ENCODE measurements at places on chromosomes 16 and 17.

GRCh38 chr17:55121268-55121667, 143.5 kb upstream of the HLF start:
- DNase-seq: no peak

DNA sequence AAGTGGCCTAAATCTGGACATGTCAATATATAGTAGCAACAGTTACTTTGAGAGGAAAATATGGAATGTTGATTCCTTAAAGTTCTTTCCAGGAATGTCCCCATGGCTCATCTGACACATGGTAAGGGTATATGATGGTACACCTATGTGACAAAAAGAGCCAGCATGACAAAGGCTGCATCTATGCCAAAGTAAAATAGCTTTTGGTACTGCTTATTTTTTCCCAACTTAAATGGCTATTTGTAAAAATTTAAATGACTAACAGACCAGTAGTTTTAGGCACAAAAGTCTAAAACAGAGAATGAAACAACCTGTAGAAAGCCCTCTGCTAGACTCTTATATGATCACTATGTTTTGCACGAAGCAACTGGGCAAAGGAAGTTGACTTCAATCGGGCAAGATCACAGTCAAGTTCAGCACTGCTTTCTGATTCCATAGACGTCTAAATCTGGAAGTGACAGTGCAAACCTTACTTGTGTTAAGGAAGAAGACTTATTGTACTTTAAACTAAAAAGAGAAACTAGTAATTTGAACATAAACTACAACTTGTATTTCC, 135.1 kb downstream of the SKAP1 start:
- DNase-seq: no peak

GRCh38 chr17:70329721-70330120, 160.4 kb downstream of the KCNJ2 start:
- DNase-seq: no peak

DNA sequence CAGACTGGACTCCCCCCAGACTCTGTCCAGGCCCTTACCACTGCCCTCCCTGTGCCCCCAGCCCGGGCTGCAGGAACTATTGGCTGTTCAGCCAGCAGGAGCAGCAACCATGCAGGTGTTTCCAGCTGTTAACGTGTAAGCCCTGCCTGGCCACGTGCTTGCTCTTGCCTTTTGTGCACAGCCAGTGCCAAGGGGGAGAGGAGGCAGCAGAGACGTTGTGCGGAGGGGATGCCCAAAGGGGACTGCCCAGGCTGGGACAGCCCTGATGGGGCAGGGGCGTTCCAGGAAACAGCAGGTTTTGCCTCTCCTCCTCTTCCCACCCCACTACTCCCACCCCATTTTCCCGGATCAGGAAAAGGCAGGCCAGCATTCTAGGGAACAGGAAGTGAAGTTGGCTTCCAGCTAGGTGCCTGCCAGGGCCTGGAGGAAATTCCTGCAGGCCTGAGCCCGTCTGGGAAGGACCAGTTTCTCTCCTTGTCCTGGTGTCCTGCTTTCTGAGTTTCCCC, 16.7 kb upstream of the LASP1NB start:
- no peak for DNase-seq

- no peak for DNase-seq
Observed at GRCh38 chr17:9001559-9001958, 19.8 kb upstream of the NTN1 start.

GRCh38 chr16:52709306-52709705, 162.4 kb upstream of the TOX3 start:
- DNase-seq: no peak

DNA sequence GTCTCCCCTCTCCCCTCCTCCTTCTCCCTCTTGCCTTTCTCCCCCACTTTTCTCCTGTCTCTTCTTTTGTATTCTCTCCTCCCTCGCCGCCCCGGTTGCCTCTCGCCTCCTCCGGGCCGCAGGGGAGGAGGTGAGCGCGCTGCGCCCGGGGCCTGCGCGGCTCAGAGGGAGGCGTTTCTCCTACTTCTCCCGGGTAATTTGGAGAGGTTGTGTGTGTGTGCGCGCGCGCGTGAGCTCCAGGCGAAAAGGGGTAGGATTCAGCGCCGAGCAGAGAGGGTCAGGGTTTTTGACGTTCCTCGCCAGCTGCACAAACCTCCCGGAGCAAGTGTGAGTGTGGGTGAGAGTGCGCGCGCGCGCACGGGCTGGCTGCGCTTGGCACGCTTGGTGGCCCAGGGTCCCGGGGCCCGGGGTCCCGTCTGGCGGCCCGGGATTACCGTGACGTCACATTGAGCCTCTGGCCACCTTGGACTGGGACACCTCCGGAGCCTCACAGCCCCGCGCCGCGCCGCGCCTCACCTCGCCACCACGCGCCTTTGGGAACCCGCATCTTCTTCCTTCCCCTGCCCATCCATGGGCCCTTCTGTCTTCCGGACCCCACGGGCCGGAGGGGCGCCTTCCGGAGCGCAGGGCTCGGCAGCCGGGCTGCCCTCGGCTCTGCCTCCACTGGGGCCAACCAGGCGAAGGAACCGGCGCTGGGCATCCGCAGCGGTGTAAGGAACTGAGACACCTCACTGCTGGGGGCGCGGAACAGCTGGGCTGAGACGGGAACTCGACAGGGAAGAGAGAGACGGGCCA, 479 bp downstream of the IRX6 start:
- no peak for DNase-seq

DNA sequence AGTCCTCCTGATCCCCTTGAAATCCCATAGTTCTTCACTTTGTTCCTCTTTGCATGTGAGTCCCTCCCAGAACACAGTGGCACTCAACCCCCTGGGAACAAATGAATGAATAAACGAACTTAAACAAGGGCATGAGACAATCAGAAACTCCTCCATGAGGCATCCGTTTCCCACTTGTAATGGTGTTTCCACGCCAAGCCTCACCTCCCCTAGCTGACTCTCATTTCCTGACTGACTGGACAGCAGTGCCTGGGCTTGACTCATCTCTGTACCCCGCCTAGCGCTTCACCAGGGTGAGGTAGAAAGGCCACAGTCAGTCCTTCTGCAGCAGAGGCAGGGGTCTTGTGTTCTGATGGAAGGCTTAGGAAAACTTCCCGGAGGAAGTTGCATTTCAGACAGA, 14.2 kb downstream of the KIF1C start:
- DNase-seq: no peak

- no peak for DNase-seq
Observed at GRCh38 chr17:80986816-80987475, 4.7 kb upstream of the CHMP6 start.

DNA sequence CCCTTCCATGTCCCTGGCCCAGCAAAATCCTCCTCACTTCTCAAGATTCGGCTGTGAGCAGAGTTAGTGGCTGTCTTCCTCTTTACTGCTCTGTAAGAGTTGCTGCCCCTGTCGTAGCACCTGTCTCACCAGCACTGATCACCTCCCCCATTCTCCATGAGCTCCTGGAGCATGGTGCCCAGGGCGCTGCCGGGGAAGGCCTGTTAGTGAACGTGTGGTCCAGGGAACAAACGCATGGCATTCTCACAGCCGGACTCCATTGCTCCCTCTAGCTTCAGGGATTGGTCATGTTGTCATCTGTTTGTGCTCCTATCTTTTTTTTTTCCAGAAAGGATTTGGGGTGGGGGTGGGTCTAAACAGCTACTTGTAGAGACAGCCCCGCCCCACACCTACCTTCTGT, 141.2 kb downstream of the CMIP start:
- DNase-seq: no peak

GRCh38 chr16:20107083-20107482, 33.4 kb upstream of the GPR139 start:
- DNase-seq: no peak

DNA sequence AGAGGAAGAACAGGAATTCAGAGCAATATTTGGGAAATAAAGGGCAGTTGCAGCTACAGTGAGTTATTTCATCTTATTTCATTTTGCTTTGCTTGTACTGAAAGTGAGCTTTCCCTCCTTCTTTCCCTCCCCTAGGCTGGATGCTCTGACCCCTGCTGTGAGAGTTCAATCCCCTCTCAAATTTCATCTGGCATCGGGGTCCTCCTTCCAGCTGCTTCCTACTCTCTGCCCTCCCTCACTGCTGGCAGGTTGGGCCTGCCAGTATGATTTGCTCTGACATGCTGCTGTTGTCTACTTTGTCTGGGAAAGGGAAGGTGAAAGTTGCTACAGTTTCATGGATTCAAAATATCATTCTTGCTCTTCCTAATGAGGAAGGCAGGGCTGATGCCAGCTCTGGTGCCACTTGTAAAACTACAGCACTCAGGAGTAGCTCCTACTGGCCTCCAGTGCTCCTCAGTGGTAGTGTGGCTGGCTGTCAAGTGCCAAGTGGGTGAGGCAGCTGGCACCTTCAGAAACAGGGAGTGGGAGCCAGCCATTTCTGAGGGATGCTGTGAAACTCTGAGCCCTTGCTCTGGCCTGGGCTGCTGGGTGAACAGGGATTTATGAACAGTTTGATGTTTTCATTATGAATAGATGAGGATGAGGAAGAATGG, 408.6 kb downstream of the HAPSTR1 start:
- DNase-seq: no peak

DNA sequence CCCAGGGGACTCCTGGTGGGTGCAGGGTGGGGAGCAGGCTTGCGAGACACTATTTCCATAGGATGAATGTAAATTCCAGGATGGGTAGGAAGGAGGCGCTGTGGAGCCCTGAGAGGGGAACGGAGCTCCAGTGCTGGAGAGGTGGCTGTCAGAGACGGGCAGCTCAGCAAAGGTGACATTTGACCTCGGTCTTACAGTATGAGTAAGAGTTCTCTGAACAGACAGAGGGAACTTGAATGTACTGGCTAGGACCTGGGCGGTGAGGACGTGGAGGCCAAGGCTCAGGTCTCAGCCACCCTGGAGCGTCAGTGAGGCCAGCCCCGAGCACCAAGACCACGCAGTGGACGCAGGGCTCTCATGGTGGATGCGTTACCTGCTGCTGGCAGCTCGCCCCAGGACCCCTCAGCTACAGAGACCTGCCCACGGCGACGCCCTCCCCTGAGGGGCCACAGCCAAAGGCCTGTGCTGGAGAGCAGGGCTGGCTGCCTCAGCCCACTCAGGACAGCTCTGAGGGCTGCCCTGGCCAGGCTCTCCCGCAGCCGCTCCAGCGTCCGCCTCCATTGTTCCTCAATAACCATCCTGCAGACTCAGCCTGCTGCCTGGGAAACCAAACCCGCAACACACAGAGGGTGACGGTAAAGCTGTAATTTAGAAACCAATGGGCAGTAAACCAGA, 65.9 kb upstream of the TNRC6C start:
- no peak for DNase-seq

- no peak for DNase-seq
Observed at GRCh38 chr17:77325577-77326075, 184.9 kb downstream of the SEC14L1 start.

DNA sequence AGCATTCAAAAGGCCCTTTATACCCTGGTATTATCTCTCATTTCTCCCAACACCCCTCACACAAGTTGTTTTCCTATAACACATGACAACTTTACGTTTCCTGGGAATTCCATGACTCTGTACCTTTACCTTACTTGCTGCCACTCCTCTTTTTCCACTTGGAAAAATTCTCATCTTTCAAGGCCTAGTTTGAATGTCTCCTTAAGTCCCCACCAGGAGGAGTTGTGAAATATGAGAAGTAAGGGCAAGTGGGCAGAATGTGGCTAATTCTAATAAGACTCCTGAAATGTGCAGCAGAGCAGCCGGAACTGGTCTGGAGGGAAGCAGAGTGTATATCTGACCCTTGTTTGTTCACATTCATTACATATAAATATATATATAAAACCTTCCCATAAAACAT, 39.7 kb downstream of the BRCA1 start:
- no peak for DNase-seq

DNA sequence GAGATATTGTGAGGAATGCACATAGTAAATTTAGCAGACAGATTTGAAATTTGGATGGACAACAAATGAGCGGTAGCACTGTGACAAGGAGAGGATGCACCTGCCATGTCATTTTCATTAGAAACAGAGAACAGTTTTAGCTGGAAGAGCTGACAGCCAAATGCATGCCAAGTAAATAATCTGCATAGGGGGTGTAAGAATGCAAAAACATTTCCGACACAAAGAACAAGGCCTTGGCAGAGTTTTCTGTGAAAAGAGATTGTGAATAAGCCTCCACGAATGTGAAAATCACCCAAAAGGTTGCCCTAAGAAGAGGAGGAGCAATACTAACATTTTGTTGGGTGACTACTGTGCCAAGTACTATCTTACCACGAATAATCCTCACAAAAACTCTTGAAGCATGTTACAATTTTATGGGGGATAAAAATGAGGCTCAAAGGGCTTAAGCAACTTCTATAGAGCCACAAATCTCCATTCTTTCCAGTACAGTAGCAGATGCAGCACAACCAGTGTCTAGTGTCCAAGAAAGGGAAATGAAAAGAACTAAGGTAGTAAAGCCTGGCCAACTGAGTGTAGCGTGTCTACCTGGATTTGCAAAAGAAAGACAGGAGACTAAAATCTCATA, 28.3 kb downstream of the TMEM100 start:
- DNase-seq: no peak

- DNase-seq: peak; percentile 27
Observed at GRCh38 chr17:28193241-28193640, 125.8 kb upstream of the TMEM97 start.

GRCh38 chr16:64151990-64152767, 969.7 kb downstream of the CDH11 start:
- no peak for DNase-seq

GRCh38 chr17:8192070-8192815, 2.3 kb upstream of the BORCS6 start:
- DNase-seq: peak; percentile 90

- DNase-seq: no peak
Observed at GRCh38 chr17:19299866-19300265, 62.7 kb downstream of the B9D1 start.

DNA sequence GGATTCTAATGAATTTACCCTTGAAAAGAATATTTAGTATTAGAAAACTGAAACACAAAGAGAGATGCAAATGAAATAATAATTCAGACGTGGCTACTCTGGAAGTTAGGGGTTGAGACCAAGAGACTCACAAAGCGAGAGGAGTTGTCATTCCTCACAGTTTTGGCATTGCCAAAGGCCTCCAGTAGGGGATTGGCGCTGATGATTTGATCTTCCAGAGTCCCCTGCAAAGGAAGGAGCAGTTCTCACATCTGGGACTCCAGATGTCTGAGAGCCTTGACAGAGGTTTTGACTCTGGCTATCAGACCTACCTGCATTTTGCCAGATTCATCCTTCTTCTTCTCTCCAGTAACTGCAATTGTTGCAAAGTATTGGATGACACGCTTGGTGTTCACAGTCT, 6.6 kb downstream of the MYH8 start:
- no peak for DNase-seq

- DNase-seq: no peak
Observed at GRCh38 chr17:31738996-31739699, 119.9 kb downstream of the COPRS start.

DNA sequence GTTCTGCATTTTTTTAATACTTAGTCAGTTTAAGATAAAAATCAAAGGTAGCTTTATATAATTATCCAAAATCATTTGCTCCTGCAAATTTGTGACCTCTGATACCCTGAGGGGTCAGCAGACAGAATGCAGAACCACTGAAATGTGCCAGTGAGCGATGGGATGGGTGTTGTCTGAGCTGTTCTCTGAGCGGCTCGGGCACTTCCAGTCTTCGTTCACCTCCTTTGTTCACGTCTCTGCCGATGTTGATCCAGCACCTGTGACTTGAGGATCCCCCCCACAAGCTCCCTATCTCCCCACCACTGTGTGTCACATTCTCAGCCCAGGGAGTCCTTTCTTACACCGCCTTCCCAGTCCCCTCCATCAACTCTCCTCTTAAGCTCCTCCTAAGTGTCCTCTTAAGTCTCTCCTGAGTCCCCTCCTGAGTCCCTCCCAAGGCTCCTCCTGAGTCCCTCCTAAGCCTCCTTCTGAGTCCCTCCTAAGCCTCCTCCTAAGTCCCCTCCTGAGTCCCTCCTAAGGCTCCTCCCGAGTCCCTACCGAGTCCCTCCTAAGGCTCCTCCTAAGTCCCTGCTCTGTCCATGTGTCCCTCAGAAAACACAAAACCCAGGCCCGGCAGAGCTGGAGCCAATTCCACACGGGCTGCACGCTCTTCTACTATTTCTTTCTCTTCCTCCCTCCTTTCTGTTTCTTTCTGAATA, 47.5 kb downstream of the RNF213 start:
- DNase-seq: no peak

Measured in colonic mucosa (tissue), 4 donors.